ENCODE measurements at places on chromosomes 1 and 21. TPM values are rescaled to one million over a fixed set of nuclear protein-coding genes. Genes with fewer than 3 reads are reported as not detected.

GRCh38 chr1:171501305-171502024 is 16.1 kb downstream of the PRRC2C start:
- peak; percentile 10 for DNase-seq

DNA sequence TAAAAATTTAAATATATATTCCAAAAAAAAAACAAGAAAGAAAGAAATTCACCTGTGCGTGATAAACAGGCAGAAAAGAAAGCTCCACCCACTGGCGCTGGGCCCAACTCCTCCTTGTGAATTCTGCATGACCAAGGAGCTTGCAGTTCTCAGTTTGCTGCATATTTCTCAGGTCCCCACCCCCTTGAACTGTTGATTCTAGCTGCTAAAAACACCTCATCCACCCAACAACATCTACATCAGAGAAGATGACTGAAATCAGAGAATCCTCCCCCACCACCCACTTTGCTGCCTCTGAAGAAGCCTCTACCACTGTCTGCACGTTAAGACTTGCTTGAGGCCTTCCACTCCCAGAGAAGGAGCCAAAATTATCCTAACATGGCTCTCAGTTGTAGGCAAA is 104.8 kb downstream of the RGS2 start:
- no peak for DNase-seq

GRCh38 chr1:154759196-154759595 is 110.9 kb downstream of the KCNN3 start:
- DNase-seq, result no peak

GRCh38 chr1:112296908-112297307 is 99.1 kb upstream of the CTTNBP2NL start:
- DNase-seq, result no peak

GRCh38 chr1:246197076-246197475 is 310.0 kb downstream of the SMYD3 start:
- DNase-seq, result no peak

GBP2 gene
- 4.6 TPM for polyA plus RNA-seq
